Activated CD4-positive, alpha-beta T cell treated with anti-CD3 and anti-CD28 coated beads, Interleukin-2, amount 50 U/mL, for 1 hour (primary cell): ENCODE measurements at places on chromosomes 16 and 17.

DNA sequence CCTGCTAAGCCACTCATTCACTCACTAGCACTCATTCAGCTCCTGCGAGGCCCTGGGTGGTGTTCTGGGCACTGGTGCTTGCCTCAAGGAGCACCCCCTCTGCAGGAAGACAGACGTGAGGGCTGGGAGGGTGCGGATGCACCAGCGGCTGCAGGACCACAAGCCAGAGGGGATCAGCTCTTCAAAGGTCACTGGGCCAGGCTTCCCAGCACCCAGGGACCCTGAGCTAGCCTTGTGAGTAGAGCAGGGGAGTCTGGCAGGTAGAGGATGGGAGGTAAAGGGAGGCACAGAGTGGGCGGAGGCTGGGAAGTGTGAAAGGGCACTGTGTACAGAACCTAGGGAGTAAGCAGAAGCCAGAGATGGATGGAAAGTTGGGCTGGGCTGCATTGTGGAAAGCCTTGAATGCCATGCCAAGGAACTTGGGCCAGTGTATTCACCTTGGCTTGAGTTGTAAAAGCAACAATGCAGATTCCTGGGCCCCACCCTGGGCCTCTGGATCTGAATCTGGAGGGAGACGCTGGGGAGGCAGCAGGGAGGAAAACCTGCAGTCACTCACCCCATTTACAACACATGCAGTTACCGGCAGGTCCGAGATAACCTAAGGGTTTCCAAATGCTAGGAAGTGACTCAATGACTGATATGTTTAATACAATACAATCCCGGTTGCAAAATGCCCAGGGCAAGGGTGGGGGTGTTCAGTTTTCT lies 1.7 kb downstream of the IL4R start:
- DNase-seq, result peak; percentile 58

DNA sequence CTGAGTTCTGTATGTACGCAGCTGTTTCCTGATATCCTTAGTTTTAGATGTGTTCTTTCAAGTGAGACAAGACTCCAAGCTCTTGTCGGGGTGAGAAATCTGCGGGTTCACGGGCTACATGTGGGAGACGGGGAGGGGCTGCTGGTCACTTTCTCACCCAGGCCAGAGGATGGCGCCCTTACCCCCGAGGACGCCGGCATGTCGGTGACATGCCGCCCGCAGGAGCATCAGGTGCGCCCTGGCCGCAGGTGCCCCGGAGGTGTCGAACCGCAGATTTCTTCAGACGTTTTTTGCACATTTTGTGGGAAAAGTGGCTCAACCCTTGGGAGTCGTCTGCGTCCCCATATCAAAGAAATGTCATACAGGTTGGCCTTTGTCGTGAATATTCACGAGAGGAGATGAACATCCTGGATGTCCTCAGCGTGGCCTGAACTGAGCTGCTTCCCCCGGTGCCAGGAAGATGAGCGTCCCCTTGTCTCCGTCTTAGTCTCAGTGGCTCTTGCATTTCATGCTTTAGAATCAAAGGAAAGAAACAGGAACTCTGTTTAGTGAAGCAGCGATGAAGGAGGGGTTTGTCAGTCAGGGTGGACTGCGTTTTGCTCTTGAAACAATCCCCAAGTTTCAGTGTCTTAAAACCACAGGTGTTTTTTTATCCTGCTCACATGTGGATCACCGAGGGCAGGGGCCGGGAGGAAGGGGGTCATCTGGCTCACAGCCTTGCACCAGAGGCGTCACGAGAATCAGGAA lies 75.4 kb upstream of the ZNF750 start:
- DNase-seq, result no peak

DNA sequence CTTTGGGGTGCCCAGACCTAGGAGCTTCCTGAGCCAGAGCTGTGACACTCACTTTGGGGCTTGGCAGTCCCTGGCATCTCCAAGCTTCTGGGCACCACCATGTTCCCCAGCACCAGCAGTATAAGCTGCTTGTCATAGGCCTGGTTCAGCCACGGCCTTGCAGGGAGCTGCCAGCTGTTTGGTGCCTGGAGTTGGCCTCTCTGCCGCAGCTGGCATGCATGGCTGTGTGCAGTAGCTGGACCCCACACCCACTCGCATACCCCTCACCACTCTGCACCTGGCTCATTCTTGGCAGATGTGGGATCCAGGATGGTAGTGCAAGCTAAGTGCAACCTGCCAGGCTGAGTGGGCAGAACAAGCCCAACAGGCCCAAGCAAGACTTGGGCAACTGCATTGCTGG lies 73.4 kb upstream of the BRD7 start:
- no peak for DNase-seq

DNA sequence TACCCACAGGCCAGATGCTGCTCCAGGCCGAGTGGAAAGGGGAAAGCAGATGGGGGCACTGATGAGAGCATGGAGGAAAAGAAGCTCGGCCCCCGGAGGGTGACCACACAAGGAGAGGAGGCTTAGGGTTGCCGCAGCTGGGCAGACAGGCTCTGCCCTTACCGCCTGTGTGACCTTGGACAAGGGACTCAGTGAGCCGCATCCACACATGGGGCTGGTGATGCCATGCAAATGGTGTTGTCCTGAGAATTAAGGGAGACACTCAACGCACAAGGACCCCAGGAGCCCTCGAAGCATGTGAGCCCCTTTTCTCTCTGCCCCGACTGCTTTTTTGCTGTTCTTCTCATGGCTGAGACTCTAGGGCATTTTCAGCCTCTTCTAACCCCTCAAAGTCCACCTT lies 61.0 kb downstream of the PLXDC1 start:
- no peak for DNase-seq

DNA sequence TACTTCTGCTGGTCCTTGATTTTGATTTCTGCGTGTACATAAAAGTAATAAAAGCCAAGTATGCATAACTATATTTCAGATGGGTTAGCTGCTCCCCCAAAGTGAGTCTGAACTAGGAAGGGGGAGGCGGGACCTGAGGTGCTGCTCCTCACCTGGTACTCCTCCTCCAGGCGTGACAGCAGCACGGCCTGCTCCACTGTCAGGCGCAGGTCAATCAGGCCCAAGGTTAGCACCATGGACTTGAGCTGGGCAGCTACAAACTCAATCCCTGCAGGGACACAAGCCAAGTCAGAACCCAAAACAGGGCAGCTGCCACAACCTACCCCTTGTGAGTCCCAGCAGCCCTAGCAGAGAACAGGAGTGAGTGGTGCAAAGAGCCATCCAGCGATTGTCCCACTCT lies 18.0 kb downstream of the ATPAF2 start:
- no peak for DNase-seq

DNA sequence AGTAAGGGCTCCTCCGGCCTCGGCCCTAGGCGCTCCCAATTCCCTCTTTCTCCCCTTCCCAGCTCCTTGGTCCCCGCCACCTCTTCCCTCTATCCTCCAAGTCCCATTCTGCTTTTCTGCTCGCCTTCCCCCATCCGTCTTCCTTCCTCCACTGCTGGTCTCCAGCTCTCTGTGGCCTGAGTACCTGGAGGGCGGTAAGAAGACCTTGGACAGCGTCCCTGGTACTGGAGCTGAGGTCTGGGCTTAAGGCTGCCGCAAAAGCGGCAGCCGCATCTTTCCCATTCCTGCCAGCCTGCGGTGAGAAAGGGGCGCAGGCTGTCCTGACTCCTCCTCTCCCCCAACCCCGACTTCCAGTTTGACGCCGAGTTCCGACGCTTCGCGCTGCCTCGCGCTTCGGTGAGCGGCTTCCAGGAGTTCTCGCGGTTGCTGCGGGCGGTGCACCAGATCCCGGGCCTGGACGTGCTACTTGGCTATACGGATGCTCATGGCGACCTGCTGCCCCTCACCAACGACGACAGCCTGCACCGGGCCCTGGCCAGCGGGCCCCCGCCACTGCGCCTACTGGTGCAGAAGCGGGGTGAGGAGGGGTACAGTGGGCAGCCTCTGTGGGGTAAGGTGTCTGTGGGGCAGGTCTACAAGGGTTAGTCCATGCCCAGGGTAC lies 471 bp downstream of the PARD6A start:
- DNase-seq, result no peak
